Kidney capillary endothelial cell (primary cell): ENCODE measurements at places on chromosomes 11 and 22.

- DNase-seq = no peak
Observed at GRCh38 chr11:2483426-2483825, 38.6 kb downstream of the KCNQ1 start.

GRCh38 chr11:11414996-11415395, 61.9 kb upstream of the CSNK2A3 start:
- DNase-seq = no peak

- DNase-seq = no peak
Observed at GRCh38 chr22:16967453-16968217, 40.4 kb downstream of the GAB4 start.

DNA sequence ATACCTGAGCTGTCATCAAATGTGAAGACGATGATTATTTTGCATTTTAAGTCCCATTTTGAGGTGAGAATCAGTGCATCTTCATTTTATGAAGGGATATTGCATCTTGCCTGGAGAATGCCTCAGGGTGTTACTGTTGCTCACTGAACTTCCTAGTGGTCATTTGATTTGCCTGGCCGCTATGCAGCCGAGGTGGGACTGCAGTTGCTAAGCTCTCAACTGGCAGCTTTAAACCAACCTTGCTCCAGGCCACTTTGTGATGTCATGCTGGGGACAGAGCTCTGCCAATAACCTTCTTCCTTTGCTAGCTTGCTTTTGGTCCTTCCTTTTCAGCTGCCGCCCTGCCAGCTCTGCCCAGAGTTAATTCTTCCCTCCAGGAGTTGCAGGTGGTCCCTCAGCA, 409.4 kb upstream of the B3GAT1 start:
- no peak for DNase-seq

- no peak for DNase-seq
Observed at GRCh38 chr11:27977031-27977430, 130.9 kb downstream of the KIF18A start.

GRCh38 chr22:35733791-35734516, 16.3 kb downstream of the APOL5 start:
- DNase-seq = no peak
